Right kidney (tissue), 9 donors: ENCODE measurements at places on chromosomes 5 and 9.

- no peak for DNase-seq
Observed at GRCh38 chr9:115106642-115107041, 11.3 kb downstream of the TNC start.

- DNase-seq = no peak
Observed at GRCh38 chr9:13690595-13690994, 411.1 kb upstream of the MPDZ start.

GRCh38 chr5:56522960-56523359 lies 289.8 kb upstream of the ANKRD55 start:
- no peak for DNase-seq

- no peak for DNase-seq
Observed at GRCh38 chr5:128099944-128100343, 16.4 kb downstream of the SLC12A2 start.

GRCh38 chr9:89576404-89576839 lies 28.4 kb upstream of the GADD45G start:
- no peak for DNase-seq

GRCh38 chr5:37133939-37134338 lies 115.2 kb downstream of the CPLANE1 start:
- DNase-seq = no peak

GRCh38 chr9:113998114-113998513 lies 80.0 kb downstream of the AMBP start:
- no peak for DNase-seq

GRCh38 chr9:115220319-115221005 lies 102.5 kb upstream of the TNC start:
- DNase-seq = no peak
